ENCODE measurements at places on chromosomes 16 and 17. TPM values are rescaled to one million over a fixed set of nuclear protein-coding genes. Genes with fewer than 3 reads are reported as not detected.

Gene BANP
- 18.6 TPM for total RNA-seq

Gene ZCCHC14
- total RNA-seq: 33.0 TPM

Gene CLEC10A
- total RNA-seq: 3.2 TPM

Gene CD300C
- 4.3 TPM for total RNA-seq

Gene HCRT
- total RNA-seq: not detected

DNA sequence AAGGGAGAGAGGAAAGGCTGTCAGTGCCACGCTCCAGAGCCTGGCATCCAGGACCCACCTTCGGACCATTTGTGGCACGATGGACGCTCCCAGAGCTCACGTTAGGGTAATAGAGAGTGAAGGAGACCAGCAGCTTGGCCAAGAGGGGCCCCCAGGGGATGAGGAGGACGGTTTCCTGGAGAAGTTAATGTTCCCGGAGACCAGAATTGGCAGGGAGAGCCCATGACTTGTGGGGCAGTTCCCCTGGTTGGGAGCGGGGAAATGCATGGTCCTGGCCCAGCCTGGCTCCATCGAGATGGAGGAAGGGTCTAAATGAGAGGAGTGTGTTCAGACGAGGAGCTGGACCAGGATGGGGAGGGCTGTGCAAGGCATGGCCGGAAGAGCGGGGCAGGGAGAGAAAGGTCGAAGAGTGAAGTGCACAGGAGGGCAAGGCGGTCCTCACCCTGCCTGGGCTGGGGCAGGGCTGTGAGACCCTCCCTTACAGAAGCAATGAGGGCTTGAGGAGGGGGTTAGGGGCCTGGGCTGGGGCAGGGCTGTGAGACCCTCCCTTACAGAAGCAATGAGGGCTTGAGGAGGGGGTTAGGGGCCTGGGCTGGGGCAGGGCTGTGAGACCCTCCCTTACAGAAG lies 2.9 kb upstream of the HIC1 start:
- no peak for DNase-seq

GRCh38 chr16:750485-750884 lies 9.7 kb upstream of the CIAO3 start:
- no peak for DNase-seq

- DNase-seq: no peak
Observed at GRCh38 chr16:88013091-88013609, 61.9 kb downstream of the BANP start.

- peak; percentile 71 for DNase-seq
Observed at GRCh38 chr17:80029258-80029974, 6.3 kb downstream of the TBC1D16 start.

DNA sequence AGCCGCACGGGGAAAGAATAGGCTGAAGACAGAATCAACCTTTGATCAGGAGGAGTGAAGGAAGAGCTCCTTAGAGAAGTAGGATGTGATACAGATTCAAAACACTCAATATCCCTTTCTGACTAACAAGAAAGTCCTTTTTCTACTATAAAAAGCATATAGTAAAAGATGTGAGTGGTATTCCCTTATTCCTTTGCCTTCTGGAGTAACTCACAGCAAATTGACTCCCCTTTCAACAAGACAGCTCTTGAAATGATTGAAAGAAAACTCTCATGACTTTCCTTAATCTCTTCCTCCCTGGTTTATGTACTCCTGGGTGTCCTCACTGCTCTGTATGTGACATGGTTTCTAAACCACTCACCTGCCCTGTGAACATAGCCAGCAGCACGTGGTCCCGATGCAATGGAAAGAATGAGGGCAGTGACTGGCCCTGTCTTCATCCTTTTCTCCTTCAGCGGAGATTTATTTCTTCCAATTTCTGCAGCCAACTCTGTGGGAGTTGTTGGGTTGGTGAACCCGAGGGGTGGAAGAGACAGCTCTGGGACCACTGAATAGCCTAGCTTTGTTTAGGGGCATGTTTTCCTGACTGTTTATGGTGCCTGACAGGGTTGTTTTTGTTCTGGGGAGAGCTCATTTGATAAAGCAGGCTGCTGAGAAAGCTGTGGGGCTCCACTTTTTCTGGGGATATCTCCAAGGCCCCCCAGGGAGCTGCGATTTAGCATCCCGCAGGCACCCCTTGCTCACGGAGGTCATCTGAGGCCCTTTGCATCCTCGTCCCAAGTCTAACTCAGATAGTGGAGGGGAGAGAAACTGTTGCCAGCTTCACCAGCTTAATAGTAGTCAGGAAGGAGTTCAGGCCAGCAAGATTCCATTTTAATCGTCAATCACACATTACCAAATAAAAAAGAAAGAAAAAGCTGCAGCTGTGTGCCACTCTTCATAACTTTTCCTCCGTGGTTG lies 46.7 kb downstream of the MAP2K6 start:
- DNase-seq: no peak

DNA sequence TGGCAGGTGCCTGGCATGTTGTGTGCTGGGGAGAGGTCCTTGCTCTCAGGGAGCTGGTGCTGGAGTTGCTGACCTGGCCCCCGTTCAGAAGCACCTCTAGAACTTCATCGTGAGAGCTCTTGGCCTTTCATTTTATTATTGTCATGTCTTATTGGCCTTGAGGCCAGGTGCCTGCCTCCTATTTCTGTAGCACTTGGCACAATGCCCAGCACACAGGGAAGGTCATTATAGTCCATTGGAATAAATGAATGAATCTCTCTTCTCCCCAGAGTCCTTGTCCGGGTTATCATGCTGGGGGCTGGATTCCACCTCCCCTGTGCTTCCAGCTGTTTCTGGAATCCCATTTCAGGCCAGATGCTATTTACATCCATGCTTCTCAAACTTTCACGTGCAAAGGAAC lies 169.2 kb downstream of the HAPSTR1 start:
- DNase-seq: no peak

- DNase-seq: no peak
Observed at GRCh38 chr17:55330344-55330933, 65.7 kb downstream of the HLF start.

- DNase-seq: no peak
Observed at GRCh38 chr17:75371981-75372380, 33.5 kb downstream of the GRB2 start.

- no peak for DNase-seq
Observed at GRCh38 chr16:87570572-87570937, 31.8 kb upstream of the JPH3 start.
